Stimulated activated CD4-positive, alpha-beta T cell treated with anti-CD3 and anti-CD28 coated beads, Interleukin-15, amount 100 ng/mL, for 1 hour (primary cell): ENCODE measurements at places on chromosomes 5 and 9.

DNA sequence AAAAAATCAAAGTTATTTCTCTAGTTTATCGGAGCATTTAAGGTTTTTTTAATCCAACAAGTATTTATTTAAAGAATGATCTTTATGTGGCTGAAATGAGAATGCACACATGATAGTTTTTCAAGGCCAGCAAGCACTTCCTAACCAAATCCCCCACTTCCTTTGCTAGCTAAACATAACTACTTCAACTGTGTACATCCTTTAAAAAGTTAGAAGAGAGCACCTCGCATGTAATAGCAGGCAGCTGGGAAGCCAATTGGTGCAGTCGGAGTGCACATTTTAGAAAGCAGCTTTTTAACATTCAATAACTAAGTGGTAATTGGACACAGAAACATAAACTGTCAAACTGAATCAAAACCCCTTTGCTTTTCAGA lies 245.7 kb downstream of the BNC2 start:
- no peak for DNase-seq

DNA sequence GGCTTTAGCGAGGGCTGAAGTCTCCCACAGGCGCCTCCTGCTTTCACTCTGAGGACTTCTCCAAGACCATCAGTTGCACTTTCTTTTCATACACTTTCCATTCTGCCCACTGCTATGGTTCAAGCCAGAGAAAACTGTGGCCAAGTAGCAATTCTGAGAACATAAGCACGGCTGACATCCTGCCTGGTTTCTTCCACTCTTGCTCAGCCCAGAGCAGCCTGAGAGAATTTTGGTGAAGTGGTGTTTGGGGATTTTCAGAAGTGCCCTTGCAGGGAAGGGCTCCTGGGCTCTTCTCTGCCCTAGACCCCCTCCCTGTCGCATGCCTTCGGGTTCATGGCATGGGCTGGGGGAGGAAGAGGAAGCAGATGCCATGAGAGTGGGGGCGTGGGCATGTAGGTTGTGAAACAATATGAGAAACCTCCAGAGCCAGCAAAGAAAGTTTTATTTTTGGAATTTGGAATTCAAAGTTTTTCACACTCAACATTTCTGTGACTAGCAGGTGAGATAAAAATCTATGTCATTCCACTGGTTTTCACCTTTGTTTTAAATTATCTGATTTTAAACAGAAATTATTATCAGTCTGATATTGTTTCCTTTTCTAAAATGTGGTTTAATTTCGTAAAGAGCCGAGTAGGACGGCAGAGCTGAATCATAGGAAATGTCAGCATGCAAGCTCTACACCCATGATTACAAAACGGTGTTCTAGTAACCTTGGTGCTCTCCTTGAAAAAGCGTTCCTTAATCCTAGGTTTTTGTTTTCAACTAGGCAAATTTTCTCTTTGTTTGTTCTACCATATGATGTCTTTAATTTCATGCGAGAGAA lies 27.8 kb upstream of the TNFSF8 start:
- DNase-seq = peak; percentile 2

- no peak for DNase-seq
These were observed 54.4 kb downstream of the CXXC5 start for GRCh38 chr5:139702548-139702947.

DNA sequence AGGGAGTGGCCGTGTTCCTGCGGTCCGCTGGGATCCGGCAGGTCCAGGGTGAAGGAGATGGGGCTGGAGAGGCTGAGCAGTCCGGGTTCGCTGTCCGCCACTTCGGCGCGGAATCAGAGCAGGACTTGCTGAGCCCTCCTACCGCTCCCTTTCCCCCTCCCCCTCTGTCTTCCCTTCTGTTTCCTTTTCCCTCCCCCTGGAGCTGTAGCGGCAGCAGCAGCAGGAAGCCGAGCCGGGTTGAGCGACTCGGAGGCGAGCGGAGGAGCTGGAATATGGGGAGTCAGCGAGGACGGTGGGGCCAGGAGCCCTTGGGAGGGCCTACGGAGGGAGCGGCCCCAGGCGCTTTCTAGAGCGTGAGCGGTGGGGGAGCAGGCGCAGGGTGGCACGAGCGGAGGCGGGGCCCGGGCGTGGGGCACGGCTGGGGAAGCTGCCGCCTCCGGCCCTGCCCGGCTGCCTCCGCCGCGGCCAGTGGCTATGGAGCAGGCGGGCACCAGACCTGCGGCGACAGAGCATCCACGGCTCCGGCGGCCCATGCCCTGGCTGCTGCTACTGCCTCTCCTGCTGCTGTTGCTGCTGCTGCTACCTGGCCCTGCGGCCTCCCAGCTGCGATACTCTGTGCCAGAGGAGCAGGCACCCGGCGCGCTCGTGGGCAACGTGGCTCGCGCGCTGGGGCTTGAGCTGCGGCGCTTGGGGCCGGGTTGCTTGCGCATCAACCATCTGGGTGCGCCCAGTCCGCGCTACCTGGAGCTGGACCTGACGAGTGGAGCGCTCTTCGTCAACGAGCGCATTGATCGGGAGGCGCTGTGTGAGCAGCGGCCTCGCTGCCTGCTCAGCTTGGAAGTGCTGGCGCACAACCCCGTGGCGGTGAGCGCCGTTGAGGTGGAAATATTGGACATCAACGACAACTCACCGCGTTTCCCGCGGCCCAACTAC lies at the start of gene PCDHAC2:
Gene PCDHAC2 (plus strand): TSS at position 184 of the 933 bp plus-strand sequence. CDS start 291 bp downstream, at position 475.
- DNase-seq = no peak

GRCh38 chr9:20199111-20199510 lies 410.3 kb upstream of the SLC24A2 start:
- DNase-seq = no peak

DNA sequence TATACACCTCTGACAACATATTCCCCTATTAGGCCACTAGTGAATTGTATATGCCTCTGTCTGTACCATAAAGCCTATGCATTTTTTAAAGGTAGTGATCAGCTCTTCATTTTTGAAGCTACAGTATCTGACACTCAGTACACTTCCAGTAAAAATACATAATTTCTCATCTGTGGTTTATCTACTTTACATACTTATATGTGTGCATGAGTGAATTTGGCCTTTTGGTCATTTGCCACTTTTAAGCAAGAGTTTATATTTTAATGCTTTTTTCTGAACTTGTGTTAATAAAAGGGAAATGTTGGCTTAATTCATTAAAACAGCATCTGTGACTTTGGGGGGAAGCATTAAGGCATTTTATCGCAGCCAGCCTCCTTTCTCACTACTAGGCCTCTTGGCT lies 47.8 kb downstream of the ST8SIA4 start:
- no peak for DNase-seq

DNA sequence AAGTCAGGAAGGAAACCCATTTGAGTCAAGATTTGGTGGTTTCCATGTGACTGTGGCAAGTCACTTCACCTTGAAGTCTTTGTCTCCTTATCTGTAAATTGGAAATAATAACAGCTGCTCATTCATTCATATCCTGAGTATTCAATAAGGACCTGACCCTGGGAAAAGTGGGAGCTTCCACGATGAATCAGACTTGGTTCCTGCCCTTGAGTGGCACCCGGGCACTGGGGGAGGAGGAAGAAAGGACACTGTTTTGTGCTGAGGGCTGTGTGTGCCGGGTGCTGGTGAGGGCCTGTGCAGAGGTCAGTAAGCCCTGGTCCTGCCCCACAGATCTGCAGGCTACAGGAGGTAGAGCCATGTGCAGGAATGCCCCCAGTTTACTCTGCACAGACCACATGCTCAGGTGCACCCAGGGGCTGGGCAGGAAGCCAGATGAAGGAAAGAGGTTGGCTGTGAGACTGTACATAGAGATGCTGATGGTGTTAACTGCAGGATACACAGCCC lies 6.8 kb downstream of the NDST1 start:
- DNase-seq = no peak

DNA sequence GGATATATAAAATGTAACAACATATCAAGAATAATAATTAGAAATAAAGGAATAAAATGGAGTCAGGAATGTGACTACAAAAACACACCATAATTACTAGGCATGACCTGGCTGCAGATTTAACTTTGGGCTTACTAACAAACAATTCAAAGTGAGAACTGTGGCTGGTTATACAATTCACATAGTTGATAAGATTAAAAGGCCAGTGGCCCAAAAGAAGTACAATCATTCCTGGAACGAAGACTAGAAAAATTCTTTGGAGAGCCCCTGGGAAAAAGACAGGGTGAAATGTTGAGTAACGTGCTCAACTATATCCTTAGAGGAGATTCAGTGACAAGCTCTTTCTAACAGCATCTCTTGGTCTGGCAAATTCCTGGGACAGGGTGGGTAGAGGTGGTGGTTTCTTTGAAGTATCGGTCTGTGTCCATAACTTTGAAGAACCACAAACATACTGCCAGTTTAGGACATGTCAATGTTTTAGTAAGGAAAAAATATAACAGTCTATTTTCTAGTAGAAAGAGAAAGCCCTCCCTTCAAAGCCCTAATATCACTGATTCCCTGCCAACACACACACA lies 75.0 kb upstream of the IL6ST start:
- DNase-seq = no peak

GRCh38 chr9:89705651-89706050 lies 100.8 kb downstream of the GADD45G start:
- DNase-seq = no peak

DNA sequence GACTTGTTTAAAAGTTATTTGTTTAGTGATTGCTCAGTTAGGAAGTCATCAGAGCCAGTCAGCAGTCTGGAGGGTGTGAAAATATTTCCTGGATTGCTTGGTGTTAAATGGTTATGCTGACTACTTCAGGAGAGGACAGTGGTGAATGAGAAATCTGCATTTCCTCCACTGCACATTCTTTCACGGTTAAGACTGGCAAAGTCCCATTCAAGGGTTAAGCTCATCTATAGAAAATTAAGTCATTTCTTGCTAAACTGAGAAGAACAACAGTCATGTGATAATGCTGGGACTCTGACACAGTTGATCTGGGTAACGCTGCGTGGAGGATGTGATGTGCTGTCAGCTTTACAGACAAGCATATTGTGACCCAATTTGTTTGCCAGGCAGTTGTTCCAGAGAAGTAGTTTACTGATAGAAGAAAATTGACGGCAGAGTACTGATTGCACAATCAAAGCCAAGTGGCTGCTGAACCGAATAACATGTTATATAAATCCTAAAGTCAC lies 80.4 kb downstream of the GRAMD2B start:
- DNase-seq = no peak

DNA sequence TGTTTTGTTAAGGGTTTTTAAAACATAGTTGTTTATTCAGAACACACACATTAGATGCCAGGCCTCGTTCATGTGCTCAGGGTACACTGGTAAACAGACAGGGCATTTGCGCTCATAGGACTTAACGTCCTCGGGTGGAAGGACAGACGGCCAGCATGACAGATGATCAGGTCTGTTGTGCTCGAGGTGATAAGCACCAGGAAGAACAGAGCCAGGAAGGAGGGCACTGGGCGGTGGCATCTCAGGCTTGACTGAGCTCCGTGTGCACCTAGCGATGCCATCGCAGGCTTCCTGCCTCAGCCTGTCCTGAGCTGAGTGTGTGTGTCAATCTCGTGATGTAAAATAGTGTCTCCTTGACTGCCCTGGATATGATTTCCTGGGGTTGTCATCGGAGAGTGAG lies 96.5 kb downstream of the EHMT1 start:
- DNase-seq = no peak

DNA sequence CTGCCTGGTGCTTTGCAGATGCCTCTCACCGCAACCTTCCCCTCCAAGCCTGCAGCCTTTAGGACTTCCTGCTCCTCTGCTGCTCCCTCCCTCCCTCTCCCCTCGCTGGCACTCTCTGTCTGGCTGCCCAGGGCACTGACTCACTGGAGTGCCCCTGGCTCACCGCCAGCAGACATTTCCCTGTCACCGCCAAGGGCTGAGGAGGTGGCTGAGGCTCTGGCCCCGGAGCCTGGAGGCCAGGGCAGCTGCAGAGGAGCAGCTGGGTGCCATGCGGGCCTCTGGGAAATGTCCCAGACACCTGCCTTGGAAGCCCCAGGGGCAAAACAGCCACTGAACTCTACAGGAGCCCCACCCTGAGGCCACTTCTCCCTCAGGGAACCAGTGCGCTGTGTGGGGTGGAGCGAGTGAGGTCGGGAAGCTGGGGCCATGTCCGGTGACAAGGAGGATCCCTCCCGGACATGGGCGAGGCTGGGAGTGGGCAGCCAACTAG lies 53.4 kb downstream of the TENT4A start:
- peak; percentile 10 for DNase-seq

DNA sequence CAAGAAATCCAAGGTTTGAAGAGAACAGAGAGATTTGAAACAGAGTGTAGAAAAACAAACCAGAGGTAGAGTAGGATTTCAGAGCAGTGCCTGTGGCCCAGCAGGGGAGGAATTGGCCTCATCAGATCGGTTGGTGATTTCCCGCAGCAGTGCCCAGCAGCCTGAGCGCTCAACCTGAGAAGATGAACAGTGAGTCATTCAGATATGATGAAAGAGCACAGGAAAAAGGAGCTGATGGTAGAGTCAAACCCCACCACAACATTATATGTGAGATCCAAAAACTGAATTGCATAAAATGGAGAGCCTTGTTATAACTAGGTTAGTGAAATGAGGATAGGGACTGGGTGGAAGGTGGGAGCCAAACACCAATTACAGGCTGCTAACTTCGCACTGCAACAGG lies 248.9 kb downstream of the PIK3R1 start:
- no peak for DNase-seq

- no peak for DNase-seq
These were observed 8.9 kb downstream of the LARS1 start for GRCh38 chr5:146173597-146173996.

GRCh38 chr9:83622433-83622938 lies 457 bp upstream of the IDNK start:
- no peak for DNase-seq

- DNase-seq = no peak
These were observed 84.1 kb downstream of the ERBIN start for GRCh38 chr5:66010476-66010875.

DNA sequence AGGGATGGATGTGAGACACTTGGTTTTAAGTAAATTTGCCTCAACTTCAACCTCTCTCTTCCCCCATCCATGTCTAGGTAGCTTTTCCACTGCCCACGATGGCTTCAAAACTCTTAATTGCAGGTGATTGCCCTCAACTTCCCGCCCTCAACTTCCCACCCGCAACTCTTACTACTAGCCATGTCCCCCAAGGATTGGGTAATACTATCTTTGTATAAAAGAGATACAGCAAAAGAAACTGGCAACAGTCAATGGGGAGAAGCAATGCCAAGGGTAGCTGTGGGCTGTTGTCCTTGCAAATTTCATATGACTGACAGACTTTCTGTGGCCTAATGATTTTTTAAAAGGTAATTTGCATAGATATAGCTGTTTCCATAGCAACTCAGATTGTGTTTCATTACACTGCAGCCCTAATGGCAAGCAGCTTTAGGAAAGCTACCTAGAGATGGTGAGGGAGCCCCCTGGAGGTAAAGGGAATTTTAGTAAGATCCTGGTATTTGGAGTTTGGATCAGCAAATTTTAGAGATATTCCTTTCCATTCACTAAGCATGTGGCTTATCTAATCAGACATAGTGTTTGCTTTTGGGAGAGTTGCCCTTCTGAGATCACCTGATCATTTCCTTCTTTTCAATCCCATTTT lies 421.5 kb upstream of the DAP start:
- DNase-seq = no peak

- no peak for DNase-seq
These were observed 5.4 kb downstream of the SNX2 start for GRCh38 chr5:122780296-122780695.

- DNase-seq = no peak
These were observed 66.3 kb upstream of the EPB41L4B start for GRCh38 chr9:109387206-109387605.
